ENCODE measurements at places on chromosomes 1 and 21.

GRCh38 chr1:11134898-11135266, 35.2 kb upstream of the EXOSC10 start:
- DNase-seq: no peak

GRCh38 chr1:201708085-201708512, 120.9 kb upstream of the IPO9 start:
- peak; percentile 47 for DNase-seq

GRCh38 chr1:174956086-174956485, 43.7 kb upstream of the CACYBP start:
- no peak for DNase-seq

GRCh38 chr1:50488876-50489275, 65.6 kb upstream of the DMRTA2 start:
- no peak for DNase-seq

DNA sequence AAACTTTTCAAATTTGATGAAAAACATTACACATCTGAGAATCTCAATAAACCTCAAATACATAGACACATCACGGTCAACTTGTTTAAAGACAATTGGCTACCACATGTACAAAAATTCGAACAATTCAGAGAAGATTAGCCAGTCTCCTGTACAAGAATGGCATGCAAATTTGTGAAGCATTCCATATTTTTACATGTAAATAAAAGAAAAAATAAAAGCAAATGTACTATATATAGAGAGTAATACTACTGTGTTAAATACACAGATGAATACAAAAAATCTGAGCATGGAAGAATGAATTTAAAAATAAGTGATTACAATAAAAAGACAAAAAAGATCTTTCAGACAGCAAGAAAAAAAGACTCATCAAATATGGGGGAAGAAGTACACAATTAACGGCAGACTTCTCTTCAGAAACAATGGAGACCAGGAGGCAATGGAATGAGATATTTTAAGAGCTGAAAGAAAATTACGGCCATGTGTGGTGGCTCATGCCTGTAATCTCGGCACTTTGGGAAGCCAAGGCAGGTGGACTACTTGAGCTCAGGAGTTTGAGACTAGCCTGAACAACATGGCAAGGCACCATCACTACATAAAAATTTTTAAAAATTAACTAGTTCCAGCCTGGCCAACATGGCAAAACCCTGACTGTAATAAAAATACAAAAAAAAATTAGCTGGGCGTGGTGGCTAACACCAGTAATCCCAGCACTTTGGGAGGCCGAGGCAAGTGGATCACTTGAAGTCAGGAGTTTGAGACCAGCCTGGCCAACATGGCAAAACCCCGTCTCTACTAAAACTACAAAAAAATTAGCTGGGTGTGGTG, 23.2 kb downstream of the HAX1 start:
- no peak for DNase-seq

- no peak for DNase-seq
Observed at GRCh38 chr1:10599194-10599861, 124.6 kb downstream of the PEX14 start.

GRCh38 chr1:47228644-47229030, 3.4 kb downstream of the TAL1 start:
- no peak for DNase-seq

- DNase-seq: no peak
Observed at GRCh38 chr1:96999191-96999590, 277.6 kb downstream of the PTBP2 start.

- DNase-seq: no peak
Observed at GRCh38 chr1:82819234-82819633, 1018.5 kb downstream of the ADGRL2 start.

GRCh38 chr1:173015629-173016028, 35.1 kb downstream of the TNFSF18 start:
- DNase-seq: no peak

DNA sequence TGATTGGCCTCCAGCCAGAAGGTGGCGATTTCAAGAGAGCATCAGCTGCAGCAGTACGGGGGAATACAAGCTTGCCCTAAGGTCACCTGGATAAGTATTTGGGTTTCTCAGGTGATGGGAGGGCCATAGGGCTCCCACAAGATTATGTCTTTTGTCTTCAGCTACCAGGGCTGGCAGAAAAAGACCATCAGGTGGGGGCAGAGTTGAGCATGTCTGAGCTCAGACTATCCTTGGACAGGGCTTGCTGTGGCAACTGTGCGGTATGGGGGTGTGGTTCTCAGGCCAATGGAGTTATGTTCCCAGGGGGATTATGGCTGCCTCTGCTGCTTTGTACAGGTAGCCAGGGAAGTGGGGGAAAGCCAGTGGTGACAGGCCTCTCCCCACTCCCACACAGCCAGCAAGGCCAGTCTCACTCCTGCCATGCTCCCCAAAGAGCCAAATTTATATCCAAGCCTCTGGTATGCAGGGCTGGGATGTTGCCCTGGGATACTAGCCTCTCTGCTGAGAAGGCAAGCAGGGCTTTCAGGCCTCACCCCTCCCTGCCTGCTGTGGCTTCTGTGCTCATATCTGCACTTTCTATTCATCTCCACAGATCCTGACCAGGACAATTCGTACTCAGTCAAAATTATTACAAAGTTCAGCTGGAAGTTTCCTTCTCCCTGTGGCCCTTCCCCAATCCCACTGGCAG, 26.6 kb upstream of the CD84 start:
- DNase-seq: no peak

- no peak for DNase-seq
Observed at GRCh38 chr1:185998391-185998790, 264.2 kb downstream of the HMCN1 start.

DNA sequence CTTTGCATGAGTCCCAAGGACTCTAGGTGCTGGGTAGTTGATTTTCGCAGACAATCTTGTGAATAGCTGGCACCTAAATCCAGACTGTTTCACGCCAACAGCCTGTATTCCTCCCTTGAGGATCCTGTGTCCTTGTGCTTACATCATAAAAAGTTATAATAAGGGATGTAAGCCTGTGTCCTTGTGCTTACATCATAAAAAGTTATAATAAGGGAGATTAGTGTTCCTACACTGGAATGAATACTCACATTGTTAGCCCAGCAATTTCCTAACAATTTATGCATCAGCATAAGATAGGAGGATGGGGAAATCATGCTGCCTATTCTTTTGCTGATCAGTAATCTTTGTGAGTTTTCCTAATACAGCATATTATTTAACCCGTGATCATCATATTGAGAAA, 4.0 kb upstream of the HSD3B2 start:
- no peak for DNase-seq

GRCh38 chr1:221696718-221697461, 45.0 kb downstream of the DUSP10 start:
- DNase-seq: no peak

DNA sequence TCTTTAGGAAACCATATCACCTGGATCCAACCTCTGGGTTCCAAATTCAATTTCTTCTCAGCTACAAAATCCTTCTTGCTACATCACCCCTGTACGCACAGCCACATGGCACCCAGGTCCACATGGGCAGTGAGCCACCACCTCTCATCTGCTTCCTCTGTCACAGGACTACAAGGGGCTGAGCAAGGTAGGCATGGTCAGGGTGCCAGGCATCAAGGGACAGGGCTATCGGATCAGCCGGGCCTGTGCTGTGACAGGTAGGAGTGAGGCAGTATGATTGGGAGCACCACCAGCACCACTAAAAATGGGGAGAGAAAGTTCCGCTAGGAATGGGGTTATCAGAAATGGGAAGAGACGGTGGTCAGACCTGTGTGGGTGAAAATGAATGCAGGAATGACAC, 29.4 kb downstream of the S100A6 start:
- DNase-seq: no peak
